ENCODE measurements at places on chromosomes 16 and 17.

- no peak overlapping the region for H3K27ac ChIP-seq
- peak; percentile 16 for DNase-seq
- H3K4me1 ChIP-seq: peaks cover 16% of the 10 kb centered on the region
- H3K4me3 ChIP-seq: peak overlapping the region; percentile 88
- peaks cover 3% of the 10 kb centered on the region for H3K27me3 ChIP-seq
- no peaks in the 10 kb centered on the region for H3K36me3 ChIP-seq
Observed at GRCh38 chr17:7651097-7651664, 455 bp downstream of the ATP1B2 start.

GRCh38 chr16:86740906-86741799 is 162.8 kb downstream of the FOXL1 start:
- peaks cover 20% of the 10 kb centered on the region for H3K4me1 ChIP-seq
- peaks cover 71% of the 10 kb centered on the region for H3K27me3 ChIP-seq
- no peak for DNase-seq
- peak overlapping the region; percentile 36 for H3K4me3 ChIP-seq
- no peaks in the 10 kb centered on the region for H3K36me3 ChIP-seq

DNA sequence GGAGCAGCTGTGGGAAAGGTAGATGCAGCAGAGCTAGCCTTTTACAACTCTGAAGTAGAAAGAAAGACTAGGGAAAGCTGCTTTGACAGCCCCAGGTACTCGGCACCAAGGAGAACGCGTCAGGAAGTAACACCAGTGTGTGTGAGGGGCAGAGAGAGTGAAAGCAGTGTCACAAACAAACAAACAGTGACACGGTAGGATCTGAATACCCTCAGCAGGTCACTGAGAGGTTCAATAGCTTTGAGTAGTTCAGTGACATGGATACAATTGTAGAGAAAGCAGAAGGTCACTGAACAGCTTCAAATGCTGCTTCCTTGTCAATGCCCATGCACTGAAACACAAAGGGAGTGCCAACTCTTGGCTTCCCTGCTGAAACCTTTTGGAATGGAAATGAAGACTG is 150.3 kb upstream of the C17orf78 start:
- no peaks in the 10 kb centered on the region for H3K27me3 ChIP-seq
- DNase-seq: no peak
- H3K4me3 ChIP-seq: no peak overlapping the region
- H3K36me3 ChIP-seq: peaks cover 3% of the 10 kb centered on the region
- no peaks in the 10 kb centered on the region for H3K4me1 ChIP-seq

DNA sequence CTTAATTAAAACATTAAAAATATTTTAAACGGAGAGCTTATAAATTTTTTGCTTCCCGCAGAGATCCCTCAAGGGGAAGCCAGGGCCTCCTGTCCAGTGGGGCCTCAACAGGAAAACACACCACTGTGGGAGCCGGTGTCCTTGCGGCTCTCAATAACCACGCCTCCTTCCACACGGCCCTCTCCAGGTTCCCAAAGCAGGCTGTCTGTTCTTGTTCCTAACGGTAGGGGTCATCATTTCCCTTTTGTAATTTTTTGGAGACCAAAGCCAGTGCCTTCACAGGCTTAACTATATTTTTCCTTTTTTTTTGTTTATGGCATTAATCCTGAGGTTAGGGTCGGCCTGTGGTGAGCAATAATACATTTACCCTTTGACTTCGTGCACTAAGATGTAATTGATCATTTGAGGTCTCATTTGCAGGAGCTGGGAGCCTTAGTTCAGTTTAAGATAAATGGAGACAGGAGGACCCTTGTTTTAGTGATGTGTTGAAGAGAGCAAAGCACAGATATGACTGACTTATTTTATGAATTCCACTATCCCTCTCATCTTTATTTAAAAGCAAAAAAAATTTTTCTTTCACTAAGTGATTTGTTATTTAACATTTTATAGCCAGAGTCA is 77.5 kb upstream of the N4BP1 start:
- H3K27me3 ChIP-seq: peaks cover 21% of the 10 kb centered on the region
- H3K4me3 ChIP-seq: no peak overlapping the region

- peaks cover 10% of the 10 kb centered on the region for H3K27me3 ChIP-seq
- no peak overlapping the region for H3K27ac ChIP-seq
- H3K36me3 ChIP-seq: no peaks in the 10 kb centered on the region
Observed at GRCh38 chr16:830871-831570, 30.5 kb upstream of the GNG13 start.

DNA sequence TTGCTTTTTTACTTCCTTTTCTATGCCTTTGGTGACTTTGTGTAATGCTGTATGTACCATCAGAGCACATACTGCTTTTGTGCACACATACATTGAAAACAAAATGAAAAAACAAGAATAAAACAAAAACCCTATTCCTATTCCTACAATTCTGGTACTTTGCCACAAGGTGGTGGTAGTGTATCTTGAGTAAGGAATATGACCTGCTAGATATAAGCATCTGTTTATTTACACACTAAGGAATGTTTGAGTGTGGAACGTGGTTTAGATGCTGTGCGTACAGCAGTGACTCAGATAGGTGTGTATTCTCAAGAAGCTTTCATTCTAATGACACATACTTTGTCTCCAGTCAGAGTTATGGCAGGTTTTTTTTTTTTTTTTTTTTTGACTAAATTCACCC is 606.2 kb downstream of the WWOX start:
- peaks cover 2% of the 10 kb centered on the region for H3K36me3 ChIP-seq
- H3K27ac ChIP-seq: no peak overlapping the region
- no peaks in the 10 kb centered on the region for H3K27me3 ChIP-seq
- no peak overlapping the region for H3K4me3 ChIP-seq
- peaks cover 3% of the 10 kb centered on the region for H3K4me1 ChIP-seq

- no peak overlapping the region for H3K27ac ChIP-seq
- H3K4me1 ChIP-seq: peaks cover 21% of the 10 kb centered on the region
- no peaks in the 10 kb centered on the region for H3K27me3 ChIP-seq
Observed at GRCh38 chr17:17811381-17812210, 25.2 kb downstream of the SREBF1 start.

DNA sequence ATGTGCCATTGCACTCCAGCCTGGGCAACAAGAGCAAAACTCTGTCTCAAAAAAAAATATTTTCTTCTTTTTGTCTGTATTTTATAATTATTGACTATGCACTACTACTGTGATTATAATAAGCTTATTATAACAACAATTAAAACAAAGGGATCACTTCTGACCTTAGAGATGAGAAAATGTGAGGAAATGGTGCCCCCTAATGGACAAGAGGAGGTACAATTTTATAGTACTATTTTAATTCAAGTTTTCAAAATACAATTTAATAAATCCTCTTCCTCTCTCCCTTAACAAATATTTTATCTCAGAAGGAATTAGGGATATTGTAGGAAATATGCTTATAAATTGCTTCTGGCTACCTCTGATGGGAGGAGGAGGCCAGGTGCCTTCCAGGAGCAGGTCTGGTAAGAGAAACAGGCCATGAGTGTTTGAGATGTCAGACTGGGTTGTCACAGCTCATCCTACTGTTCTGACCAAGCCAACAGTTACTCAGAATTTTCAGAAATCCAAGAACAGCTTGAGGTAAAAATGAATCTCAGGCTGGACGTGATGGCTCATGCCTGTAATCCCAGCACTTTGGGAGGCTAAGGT is 14.0 kb downstream of the VPS53 start:
- peaks cover 5% of the 10 kb centered on the region for H3K36me3 ChIP-seq
- peak overlapping the region; percentile 84 for H3K27ac ChIP-seq
- no peaks in the 10 kb centered on the region for H3K27me3 ChIP-seq
- H3K4me3 ChIP-seq: no peak overlapping the region
- H3K4me1 ChIP-seq: no peaks in the 10 kb centered on the region

DNA sequence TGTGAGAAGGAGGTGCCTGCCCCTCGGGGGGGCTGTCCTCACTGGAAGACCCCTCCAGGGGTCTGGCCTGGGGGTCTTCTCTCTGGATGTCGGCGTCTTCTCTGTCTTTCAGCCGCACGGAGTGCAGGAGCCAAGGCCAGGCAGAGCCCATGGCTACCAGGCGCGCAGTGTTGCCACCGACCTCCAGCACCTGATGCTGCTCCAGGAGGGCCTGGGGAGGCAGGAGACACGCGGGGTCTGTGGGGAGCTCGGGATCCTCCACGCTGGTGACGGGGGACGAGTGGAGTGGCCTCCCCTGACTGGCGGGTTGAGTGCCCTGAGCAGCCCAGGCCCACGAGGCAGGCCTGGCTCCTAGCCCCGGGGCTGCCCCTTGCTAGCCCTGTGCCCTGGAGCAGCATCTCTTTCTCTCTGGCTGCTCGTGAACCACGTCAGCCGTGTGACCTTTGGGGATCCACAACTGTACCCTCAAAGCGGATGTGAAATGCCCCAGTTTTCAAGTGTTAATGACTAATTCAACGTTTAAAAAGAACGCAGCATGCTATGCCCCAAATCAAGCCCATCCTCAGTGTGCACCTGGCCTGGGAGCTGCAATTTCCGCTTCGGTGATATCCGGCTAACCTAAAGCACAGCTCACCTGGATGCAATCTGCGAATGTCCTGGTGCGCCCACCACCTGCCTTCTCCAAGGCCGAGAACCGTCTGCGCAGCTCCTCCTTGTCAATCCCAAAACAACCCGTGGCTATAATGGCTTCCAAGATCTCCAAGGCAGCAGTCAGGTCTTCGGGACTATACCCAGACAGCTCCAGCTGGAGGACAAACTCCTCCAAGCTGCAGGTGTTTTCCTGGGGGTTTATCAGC is 62.9 kb downstream of the IL21R start:
- peaks cover 50% of the 10 kb centered on the region for H3K36me3 ChIP-seq
- peaks cover 64% of the 10 kb centered on the region for H3K4me1 ChIP-seq
- no peaks in the 10 kb centered on the region for H3K27me3 ChIP-seq
- no peak for DNase-seq
- H3K27ac ChIP-seq: peak overlapping the region; percentile 99

DNA sequence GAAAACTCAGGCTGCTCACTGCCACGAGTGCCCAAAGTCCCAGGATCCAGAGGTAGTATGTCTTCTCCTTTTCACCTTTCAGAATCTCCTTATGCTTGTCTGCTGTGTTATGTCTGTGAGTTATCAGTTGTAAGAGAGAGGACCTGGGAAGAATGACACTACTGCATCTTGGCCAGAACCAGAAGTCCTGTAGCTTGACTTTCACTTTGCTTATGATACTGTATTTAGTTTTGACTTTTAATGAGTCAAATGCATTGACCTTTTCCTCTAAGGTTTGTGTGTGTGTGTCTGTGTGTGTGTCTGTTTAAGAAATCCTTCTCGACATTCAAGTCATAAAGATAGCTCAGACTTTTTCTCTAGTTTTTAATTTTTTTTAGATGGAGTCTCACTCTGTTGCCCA is 43.4 kb downstream of the BMERB1 start:
- no peaks in the 10 kb centered on the region for H3K27me3 ChIP-seq
- peaks cover 6% of the 10 kb centered on the region for H3K4me1 ChIP-seq
- no peaks in the 10 kb centered on the region for H3K36me3 ChIP-seq
- no peak for DNase-seq
- H3K4me3 ChIP-seq: no peak overlapping the region

GRCh38 chr16:24686678-24687077 is 42.8 kb upstream of the TNRC6A start:
- H3K27me3 ChIP-seq: peaks cover 14% of the 10 kb centered on the region
- H3K4me3 ChIP-seq: no peak overlapping the region

DNA sequence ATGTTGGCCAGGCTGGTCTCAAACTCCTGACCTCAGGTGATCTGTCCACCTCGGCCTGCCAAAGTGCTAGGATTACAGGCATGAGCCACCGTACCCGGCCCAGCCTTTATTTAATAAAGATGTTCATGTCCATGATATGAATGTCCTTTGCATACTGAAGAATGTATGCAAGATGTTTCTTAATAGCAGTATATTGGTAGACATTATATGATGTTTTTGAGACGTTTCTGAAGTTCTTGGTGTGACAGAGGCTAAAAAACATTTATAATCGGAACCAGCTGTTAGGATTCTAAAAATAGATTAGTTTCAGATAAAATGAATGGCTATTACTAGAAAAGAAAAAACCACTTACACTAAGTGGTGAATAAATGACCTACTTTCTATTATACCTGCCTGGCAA is 11.8 kb downstream of the PDZD9 start:
- no peaks in the 10 kb centered on the region for H3K36me3 ChIP-seq
- H3K27ac ChIP-seq: no peak overlapping the region
- peaks cover 2% of the 10 kb centered on the region for H3K4me1 ChIP-seq
- DNase-seq: no peak
- H3K27me3 ChIP-seq: no peaks in the 10 kb centered on the region

DNA sequence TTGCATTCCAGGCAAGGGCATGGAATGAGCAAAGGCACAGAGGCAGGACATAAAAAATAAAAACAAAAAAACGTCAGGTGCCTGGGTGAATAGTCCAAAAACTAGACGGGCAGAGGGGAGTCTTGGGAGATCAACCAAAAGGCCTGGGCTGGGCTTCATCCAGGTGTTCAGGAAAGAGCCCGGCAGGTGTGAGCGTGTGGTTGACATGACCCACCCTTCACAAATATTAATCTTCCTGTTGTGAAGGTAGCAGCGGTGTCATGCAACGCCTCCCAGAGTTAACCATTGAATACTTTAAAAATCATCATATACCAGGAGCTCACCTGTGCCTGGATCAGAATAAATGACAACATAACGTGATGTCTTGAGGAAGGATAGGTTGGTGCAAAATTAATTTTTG is 90.6 kb downstream of the USP22 start:
- H3K27me3 ChIP-seq: peaks cover 22% of the 10 kb centered on the region
- no peak overlapping the region for H3K4me3 ChIP-seq
- no peaks in the 10 kb centered on the region for H3K4me1 ChIP-seq
- no peak for DNase-seq
- H3K36me3 ChIP-seq: no peaks in the 10 kb centered on the region

DNA sequence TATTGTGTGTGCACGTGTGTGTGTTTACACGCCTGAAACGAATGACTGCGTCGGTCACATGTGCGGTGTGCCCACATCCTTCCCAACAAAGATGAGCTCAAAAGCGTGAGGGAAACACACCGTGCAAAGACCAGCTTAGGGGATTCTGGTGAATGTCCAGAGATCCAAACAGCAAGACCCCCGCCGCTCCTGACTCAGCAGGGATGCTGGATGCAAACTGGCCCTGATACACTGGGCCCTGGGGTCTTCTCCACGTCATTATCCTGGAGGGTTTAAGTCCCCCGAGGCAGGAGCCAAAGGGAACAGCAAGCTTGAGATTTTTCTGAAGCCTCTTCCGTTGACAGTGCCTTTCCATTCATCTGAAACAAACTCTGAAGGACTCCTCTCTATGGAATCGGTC is 59.2 kb downstream of the TBC1D16 start:
- H3K36me3 ChIP-seq: peaks cover 3% of the 10 kb centered on the region
- no peak overlapping the region for H3K4me3 ChIP-seq
- no peak overlapping the region for H3K27ac ChIP-seq
- no peak for DNase-seq
- H3K4me1 ChIP-seq: no peaks in the 10 kb centered on the region

GRCh38 chr17:48760411-48760810 is 31.9 kb upstream of the HOXB13 start:
- DNase-seq: no peak
- H3K27me3 ChIP-seq: peaks cover 82% of the 10 kb centered on the region
- no peaks in the 10 kb centered on the region for H3K36me3 ChIP-seq
- H3K4me3 ChIP-seq: no peak overlapping the region
